ENCODE measurements at places on chromosomes 5 and 9.

- no peak for DNase-seq
Observed at GRCh38 chr5:153619771-153620170, 129.3 kb downstream of the GRIA1 start.

GRCh38 chr5:57736716-57737115 is 254.1 kb upstream of the ACTBL2 start:
- DNase-seq: no peak

DNA sequence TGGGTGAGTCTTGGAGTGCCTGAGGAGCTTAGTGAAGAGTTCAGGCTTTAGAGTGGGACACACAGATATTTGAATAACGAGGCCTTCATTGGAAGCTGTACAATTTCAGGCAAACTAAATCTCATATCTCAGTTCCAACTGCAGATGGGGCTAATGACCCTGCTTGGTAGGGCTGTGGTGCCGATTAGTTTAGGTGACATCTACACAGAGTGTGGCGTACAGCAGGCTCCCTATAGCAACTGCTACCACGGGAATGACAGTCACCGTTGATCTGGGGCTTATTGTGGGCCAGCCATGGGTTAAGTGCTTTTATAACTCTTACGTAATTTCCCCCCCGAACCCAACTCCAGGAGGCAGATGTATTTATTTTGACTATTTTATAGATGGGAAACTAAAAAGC is 70.8 kb downstream of the FAT2 start:
- no peak for DNase-seq

- no peak for DNase-seq
Observed at GRCh38 chr9:11158676-11159075, 545.9 kb upstream of the PTPRD start.

- no peak for DNase-seq
Observed at GRCh38 chr5:32760091-32760509, 49.0 kb downstream of the NPR3 start.

GRCh38 chr5:134560698-134561097 is 35.2 kb downstream of the JADE2 start:
- DNase-seq: peak; percentile 31

- no peak for DNase-seq
Observed at GRCh38 chr5:131392466-131393095, 128.7 kb downstream of the CDC42SE2 start.

DNA sequence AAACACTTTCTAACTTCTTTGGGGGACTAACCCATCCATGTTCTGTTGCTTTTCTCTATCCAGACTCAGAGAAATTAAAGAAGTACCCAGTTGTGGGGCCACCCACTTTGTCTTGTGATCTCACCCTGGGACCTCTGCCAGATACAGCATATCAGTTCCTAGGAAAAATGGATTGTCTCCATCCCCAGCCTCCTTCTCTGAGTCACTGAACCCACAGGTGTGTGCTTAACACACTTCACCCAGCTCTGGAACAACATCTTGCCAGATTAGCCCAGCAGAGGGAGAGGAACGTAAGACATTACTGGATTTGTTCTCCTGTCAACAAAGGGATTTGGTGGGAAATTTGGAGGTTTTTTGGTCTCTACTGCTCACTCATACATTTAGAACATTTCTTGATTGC is 19.2 kb downstream of the FAM240B start:
- no peak for DNase-seq

- no peak for DNase-seq
Observed at GRCh38 chr9:108419379-108419778, 436.4 kb downstream of the ACTL7B start.

- no peak for DNase-seq
Observed at GRCh38 chr9:91445135-91445534, 21.5 kb upstream of the NFIL3 start.

- no peak for DNase-seq
Observed at GRCh38 chr9:93308676-93309075, 124.7 kb downstream of the WNK2 start.

- no peak for DNase-seq
Observed at GRCh38 chr5:124972703-124973102, 226.3 kb upstream of the ZNF608 start.

GRCh38 chr5:135851186-135851914 is 16.9 kb downstream of the SLC25A48 start:
- DNase-seq: no peak

GRCh38 chr9:111978616-111979015 is 82.0 kb downstream of the UGCG start:
- no peak for DNase-seq

DNA sequence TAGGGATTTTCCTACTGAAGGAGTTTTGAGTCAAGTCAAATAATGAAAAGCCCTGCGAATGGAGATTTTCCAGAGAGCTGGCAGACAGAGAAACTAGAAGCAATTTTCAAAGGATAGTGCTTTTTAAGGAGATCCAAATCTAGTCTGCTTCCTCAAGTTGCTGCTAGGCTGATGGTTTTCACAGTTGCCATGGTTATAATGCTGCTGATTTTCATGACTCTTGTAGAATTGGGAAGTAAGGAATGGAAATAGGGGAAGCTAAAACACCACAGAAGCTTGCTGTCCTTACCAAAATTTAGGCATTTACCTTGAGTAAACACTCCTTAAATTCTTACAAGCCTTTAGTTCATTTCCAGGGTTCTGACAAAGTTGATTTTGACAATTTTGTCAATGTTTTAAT is 30.1 kb upstream of the HAPLN1 start:
- DNase-seq: no peak

- DNase-seq: peak; percentile 41
Observed at GRCh38 chr9:109264877-109265587, 55.8 kb downstream of the EPB41L4B start.

DNA sequence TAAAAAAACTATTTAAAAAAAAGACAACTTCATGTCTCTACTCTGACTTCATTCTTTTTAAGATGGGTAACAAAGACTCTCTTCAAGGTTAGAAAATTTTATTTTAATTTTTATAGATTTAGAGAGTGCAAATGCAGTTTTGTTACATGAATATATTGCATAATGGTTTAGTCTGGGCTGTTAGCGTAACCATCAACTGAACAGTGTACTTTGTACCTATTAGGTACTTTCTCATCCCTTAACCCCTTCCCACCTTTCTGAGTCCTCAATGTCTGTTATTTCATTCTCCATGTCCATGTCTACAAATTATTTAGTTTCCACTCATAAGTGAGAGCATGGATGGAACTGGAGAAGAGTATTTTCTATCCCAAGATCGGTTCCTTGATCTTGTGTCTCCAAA is 16.8 kb downstream of the TLR4 start:
- DNase-seq: no peak

GRCh38 chr5:117486879-117487391 is 912.3 kb upstream of the SEMA6A start:
- DNase-seq: no peak

DNA sequence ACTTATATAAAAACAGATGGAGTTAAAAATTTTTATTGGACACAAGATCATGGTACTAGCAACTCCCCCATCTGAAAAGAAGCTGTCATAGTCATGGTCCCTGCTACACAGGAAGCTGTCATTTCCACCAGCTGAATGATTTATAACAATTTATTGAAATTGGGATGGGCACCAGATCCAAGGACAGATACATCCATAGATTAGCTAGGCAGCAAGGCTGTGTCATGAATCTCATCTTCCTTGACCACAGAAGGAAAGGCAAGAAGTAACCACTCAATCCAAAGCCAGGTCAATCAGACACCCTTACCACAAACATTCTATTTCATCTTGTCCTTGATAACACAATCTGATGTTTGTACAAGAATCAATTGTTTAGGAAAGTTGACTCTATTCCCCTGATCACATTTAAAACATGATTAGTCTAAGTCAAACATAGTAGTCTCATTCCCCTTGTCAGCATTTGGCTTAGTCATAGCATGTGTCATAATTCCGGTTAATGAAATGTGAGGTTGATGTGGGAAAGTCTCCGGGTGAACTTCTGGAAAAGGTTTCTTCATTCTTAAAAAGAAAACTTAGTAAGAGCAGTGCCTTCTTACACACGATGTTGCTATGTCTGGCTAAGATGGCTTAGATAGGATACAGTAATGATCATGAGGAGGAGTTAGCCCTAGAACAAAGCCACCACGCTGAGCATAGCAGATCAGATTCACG is 462.6 kb upstream of the PAPPA start:
- no peak for DNase-seq

DNA sequence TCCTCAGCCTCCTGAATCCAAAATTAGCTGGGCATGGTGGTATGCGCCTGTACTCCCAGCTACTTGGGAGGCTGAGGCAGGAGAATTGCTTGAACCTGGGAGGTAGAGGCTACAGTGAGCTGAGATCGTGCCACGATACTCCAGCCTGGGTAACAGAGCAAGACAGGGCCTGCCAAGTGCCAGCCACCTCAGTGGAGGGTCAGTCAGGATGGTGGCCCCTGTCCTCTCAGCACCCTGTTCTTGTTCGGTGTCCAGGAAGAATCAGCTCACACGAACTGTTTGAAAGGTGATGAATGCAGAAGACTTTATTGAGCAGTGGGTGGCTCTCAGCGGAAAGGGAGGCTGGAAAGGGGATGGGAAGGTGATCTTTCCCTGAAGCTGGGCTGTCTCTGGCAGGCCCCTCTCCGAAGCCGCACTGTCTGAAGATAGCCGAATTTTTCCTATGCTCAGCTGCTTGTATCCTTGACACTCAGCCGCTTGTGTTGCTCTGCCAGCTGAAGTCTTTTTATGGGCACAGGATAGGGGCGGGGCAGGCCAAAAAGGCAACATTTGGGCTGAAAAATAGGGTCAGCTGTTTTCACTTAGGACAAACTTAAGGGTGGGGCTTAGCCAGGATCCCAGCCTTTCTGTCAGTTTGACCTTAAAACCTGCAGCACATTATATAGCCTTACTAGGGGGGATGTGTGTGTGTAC is 50.9 kb downstream of the UBE2R2 start:
- peak; percentile 72 for DNase-seq

GRCh38 chr5:180810959-180811622 is 8.5 kb upstream of the MGAT1 start:
- no peak for DNase-seq

DNA sequence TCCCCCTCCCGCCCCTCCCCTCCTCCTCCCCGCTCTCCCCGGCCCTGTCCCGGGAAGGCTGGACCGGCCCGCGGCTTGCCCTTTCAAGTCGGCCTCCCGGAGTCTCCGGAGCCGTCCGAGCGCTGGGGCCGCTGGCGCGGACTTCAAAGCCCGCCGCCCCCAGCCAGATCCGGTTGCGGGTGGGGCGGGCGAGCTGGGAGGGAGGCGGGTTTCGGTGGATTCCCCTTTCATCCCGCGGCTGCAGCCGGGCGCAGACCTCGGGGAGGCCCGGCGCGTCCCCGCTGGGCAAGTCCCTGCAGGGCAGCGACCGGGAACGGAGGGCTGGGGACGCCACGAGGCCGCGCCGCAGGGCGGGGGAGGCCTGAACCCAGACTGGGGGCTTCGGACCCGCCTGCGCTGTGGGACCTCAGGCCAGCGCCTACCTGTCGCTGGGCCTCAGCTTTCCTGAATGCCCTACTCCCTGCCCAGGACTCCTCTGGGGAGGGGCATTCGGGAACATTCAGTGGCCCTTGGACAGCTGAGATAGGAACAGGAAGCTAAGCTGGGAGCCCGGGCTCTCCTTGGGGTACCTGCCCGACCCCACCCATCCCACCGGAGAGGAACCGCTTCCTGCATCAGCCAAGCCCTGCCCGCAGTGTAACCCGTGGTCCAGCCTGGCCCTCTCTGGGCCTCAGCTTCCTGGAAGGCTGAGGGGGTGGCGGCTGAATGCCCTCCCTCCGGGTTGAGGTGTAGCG is 23.4 kb downstream of the C9orf50 start:
- peak; percentile 89 for DNase-seq

GRCh38 chr9:3386753-3387152 is 139.0 kb downstream of the RFX3 start:
- no peak for DNase-seq

DNA sequence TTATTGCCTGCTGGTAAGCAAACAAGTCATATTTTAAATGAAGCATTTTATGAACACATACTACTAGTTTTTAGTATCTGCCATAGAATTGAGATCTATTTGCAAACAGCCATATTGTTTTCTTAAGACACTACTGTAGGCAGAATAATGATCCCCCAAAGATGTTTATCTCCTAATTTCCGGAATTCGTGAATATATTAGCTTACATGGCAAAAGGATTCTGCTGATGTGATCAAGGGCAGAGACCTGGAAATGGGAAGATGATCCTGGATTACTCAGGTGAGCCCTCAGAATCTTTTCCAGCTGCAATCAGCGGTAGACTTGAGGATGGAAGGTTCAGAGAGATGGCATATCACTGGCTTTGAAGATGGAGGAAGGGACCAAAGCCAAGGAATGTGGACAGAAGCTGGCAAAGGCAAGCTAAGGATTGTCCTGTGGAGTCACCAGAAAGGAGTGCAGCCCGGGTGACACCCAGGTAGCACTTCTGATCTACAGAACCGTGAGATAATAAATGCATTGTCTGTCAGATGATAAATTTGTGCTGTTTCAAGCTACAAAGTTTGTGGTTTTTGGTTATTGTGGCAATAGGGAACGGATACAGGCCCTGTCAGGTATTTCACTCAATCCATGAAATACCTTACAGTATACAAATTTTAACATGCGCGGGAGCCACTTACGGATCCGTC is 1.0 kb upstream of the ERCC6L2 start:
- no peak for DNase-seq

DNA sequence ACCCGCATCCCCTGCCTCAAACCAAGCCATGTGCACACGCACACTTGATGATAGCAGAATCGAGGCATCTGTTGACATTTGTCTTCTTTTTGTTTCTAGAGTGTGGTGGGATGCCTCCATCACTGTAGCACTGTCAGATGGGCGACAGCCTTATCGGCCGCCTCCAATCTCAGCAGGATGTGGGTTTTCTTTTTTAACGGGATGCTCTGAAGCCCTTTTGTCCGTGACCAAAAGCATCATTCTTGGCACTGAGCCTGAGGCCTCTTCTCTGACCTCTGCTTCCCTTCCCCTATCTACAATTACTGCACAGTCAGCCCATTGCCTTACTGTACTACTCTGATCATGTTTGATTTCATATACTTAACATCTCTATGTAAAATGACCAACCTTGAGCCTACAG is 78.3 kb downstream of the LMNB1 start:
- DNase-seq: no peak

GRCh38 chr5:61289669-61290306 is 42.3 kb upstream of the ZSWIM6 start:
- no peak for DNase-seq

GRCh38 chr9:96618209-96619123 is 1.2 kb downstream of the CDC14B start:
- peak; percentile 68 for DNase-seq

- DNase-seq: no peak
Observed at GRCh38 chr5:64978546-64978945, 209.8 kb downstream of the CWC27 start.

- DNase-seq: peak; percentile 97
Observed at GRCh38 chr5:132495667-132496190, 5.2 kb upstream of the IRF1 start.

GRCh38 chr9:5629312-5630080 is 589 bp downstream of the RIC1 start:
- peak; percentile 83 for DNase-seq

- DNase-seq: no peak
Observed at GRCh38 chr9:84408416-84408815, 67.9 kb upstream of the SLC28A3 start.

GRCh38 chr5:41648996-41649395 is 138.6 kb upstream of the PLCXD3 start:
- no peak for DNase-seq

- no peak for DNase-seq
Observed at GRCh38 chr5:89097103-89097502, 214.1 kb upstream of the MEF2C start.

- DNase-seq: peak; percentile 2
Observed at GRCh38 chr9:133777068-133777791, 39.1 kb upstream of the SARDH start.

Measured in right cardiac atrium (tissue), 5 donors.